ENCODE measurements at places on chromosomes 6 and 20. TPM values are rescaled to one million over a fixed set of nuclear protein-coding genes. Genes with fewer than 3 reads are reported as not detected.

Gene LCA5
- 11.2 TPM for total RNA-seq

Gene EFCAB8
- 0.87 TPM for total RNA-seq

Gene COL9A3
- total RNA-seq, result 5.8 TPM

DNA sequence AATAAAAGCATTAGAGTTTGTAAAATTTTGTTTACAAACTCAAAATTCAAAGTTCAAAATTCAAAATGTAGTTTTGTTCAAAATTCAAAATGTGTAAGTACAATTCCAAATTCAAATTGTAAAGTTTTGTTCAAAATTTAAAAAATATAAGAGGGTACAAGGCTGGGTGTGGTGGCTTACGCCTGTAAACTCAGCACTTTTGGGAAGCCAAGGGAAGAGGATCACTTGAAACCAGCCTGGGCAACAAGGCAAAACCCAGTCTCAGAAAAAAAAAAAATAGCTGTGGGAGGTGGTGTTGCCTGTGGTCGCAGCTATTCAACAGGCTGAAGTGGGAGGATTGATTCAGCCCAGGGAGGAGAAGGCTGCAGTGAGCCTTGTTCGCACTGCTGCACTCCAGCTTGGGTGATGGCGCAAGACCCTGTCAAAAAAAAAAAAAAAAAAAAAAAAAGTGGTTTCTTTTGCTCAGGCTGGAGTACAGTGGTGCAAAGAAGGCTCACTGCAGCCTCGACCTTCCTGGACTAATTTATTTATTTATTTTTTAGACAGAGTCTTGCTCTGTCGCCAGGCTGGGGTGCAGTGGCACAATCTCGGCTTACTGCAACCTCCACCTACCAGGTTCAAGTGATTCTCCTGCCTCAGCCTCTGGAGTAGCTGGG is 5.4 kb upstream of the ZBTB12 start:
- DNase-seq, result no peak

Gene KCNQ2
- total RNA-seq, result 35.6 TPM

Gene UST
- total RNA-seq, result 12.9 TPM

Gene AGER
- 3.8 TPM for total RNA-seq

Gene SIRPG
- total RNA-seq, result 0.45 TPM

Gene CEP162
- total RNA-seq, result 4.5 TPM

GRCh38 chr20:50682065-50682464 is 9.3 kb downstream of the RIPOR3 start:
- no peak for DNase-seq

Gene OR2H2
- total RNA-seq, result not detected

Gene HLA-DRA
- total RNA-seq, result 116 TPM

Gene MCHR2
- total RNA-seq, result not detected

Gene SLC4A11
- 12.7 TPM for total RNA-seq

Gene RIMS1
- total RNA-seq, result 17.6 TPM

Gene SLC16A10
- 11.5 TPM for total RNA-seq

DNA sequence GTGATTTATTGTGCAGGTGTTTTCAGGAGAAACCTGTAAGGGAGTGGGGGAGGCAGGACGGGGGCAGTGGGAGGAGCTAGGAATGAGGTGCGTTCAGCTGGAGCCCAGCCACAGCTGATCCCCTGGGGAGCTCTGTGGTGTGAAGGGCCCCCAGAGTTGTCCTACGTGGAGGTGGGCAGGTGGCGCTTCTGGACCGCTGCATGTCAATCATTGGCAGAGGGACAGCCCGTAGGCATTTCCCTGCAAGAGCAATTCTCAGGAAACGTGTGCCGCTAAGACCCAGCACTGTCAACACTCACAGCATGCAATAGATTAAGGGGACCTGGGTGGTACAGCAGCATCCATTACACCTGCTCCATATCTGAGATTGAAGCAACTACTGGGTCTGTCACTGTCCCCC is 88.0 kb downstream of the PRND start:
- no peak for DNase-seq

Gene MYBL2
- total RNA-seq, result 0.36 TPM

GRCh38 chr20:25364180-25364788 is 26.4 kb downstream of the ABHD12 start:
- no peak for DNase-seq

- DNase-seq, result no peak
These were observed 61.2 kb upstream of the LAMP5 start for GRCh38 chr20:9453201-9453600.

All from prostate gland (tissue), 2 donors.